ENCODE measurements at places on chromosomes 2 and 18.

DNA sequence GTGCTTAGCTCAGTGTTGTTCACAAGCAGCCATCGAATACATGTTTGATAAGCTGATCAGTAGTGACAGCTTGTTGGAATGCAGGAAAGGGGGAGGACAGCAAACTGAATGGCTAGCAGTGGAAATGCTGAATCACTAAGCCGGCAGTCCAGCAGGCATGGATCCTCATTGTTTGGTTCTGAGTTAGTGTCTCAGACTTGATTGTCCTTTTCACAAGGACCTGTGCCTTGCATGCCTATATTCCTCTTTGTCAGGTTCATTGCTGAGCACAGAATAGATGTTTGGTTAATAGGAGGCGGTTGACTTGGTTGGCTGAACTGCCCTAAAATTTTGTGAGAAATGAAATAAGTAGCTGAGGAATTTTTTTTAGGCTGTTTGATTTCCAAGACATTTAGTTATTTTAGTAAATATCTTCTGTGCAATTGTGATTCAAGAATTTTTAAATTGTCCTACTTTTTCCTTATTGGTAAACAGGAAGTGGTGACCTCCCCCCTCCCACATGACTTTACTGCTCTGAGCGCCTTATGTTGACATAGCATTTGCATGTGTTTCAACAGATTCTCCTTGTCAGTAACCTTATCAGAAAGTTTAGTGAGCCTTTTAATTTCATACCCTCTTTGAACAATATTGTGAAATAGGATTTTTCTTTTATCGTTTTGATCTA, 21.4 kb upstream of the STON1 start:
- DNase-seq = no peak

DNA sequence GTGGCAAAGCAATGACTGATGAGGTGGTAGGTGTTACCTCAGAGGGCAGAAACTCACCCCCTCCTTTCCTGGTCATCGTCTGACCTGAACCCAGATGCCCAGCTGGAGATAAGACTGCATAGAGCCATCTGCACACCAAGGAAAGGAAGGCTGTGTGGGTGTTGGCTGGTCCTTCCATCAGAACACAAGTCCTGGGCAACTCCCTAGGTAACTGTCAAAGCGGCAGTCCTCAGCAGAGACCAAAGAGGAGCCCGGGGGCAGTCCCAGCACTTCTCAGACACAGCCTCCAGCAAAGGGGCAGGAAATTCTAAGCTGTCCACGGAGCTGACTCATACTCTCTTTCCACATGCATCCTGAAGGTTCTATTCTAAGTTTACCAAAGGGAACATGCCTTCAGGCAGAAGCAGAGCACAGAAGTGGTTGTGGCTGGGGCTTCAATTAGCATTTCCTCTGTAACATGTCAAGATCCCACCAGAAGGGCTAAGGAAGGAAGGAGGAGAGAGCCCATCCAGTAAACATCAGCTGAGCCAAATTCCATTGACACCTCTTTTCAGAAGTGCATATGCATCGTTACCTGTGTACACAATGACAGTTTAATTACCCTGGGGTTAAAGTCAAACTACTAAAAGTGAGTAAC, 54.7 kb downstream of the SPRED2 start:
- DNase-seq = no peak

- DNase-seq = no peak
These were observed 2.0 kb upstream of the AMMECR1L start for GRCh38 chr2:127887776-127888130.

GRCh38 chr2:119106301-119106897, 52.2 kb downstream of the C1QL2 start:
- DNase-seq = no peak

DNA sequence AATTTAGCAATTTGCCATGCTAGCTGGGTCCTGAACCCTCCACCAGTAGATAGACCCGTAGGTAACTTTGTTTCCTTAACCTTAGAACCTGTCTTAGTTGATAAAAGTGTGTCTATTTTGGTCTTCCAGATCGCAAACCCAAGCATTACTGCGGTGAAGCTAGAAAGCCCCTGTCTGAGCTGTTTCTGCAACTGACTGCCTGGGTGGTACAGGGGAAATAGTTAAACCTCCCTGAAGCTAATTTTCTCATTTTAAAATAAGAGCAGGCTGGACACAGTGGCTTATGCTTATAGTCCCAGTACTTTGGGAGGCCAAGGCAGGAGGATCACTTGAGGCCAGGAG, 101.7 kb upstream of the MSH2 start:
- DNase-seq = no peak

- no peak for DNase-seq
These were observed 211.0 kb downstream of the PIK3C3 start for GRCh38 chr18:42165922-42166513.

- no peak for DNase-seq
These were observed 9.1 kb downstream of the KLF7 start for GRCh38 chr2:207156451-207157161.

DNA sequence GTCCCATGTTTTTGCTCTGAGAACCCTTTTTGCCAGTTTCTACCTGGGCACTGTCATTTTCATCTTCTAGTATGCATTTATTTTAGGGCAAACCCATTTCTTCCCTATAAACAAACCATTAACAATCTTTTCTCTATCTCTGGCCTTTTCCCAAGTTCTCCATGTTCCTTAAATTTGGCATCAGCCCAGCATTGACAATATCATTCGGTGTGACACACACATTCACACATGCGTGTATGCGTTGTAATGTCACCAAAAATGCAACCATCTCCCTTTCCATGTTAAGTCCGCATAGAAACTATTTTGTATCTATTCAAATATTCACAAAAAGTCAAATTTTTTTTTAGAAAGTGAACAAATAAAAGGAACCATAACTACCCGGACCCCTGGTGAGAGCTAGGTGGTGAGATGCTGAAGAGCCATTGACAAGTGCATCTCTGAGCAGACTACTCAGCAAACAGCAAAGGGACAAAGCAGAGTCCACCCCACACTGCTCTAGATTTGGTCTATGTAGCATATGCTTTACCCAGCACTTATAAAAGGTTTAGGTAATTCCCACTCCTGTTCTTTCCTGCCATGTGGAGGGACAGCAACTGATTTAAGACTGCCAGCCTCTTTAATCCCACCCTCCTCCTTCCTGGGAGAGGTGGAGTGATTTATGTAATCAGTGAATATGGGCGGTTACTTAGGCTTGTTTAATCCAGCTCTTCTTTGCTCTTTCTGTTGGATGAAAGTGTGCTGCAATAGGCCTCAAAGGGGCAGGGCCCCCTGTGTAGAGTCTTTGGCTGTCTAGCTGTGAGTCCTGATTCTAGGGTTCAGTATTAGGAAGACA, 124.1 kb downstream of the METTL8 start:
- DNase-seq = no peak

DNA sequence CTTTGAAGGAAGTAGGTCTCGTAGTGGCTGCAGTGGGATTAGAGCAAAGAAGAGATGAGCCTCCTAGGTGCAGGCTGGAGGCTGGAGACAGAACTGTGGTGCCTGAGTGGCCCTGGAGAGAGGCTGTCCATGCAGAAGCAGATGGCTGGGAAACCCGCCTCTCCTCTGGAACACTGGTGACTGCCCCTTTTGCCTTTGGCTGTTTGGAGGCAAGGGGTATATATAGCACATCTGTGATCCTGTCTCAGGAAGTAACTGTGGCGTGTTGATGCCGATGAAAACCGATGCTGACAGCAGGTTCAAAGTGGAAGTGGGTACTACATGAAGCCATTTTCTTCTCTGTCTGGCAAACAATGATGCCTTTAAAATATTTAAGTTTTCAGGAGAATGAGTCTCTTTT, 43.5 kb downstream of the SLC9A2 start:
- no peak for DNase-seq

DNA sequence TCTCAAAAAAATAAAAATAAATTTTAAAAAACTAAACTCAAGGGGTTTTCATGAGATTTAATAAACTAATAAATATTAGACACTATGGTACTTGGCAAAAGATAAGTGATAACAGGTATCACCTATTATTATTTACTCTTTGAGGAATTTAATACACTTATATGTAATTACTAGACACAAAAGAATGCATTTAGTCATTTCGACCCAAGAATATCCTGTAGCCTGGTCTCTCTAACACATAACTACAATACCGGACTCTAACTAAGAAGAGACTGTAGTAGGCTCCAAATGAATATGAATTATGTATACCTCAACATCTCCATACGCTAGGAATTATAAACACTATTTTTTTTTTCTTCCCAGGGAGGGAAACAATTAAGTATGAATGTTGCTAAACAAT, 850.7 kb downstream of the CPS1 start:
- DNase-seq = no peak

GRCh38 chr2:242051463-242051862, 181.9 kb downstream of the RTP5 start:
- DNase-seq = no peak

- peak; percentile 93 for DNase-seq
These were observed 619 bp upstream of the FAM168B start for GRCh38 chr2:131093696-131094462.

GRCh38 chr2:73642338-73643018, at the start of gene NAT8:
NAT8 (minus strand) TSS chr2:73642422; CDS start chr2:73641628, 794 bp downstream.
- no peak for DNase-seq

DNA sequence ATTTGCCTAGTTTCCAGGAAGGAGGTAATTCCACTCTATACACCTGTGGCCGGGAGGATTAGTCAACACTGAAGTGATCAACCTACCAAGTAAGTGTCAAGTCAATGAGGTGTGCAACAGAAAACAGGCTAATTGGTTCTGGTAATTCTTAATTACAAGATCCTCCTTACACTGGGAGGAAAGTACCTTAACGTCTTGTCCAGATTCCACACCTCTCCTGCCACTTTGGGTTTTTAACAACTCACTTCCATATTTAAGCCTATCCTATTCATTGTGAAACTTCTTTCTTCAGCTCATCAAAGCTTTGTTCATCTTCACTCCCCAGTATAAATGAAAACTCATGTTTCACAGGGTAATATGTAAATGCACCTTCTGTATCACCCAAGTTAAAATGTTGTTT, 22.0 kb upstream of the MAP4K4 start:
- DNase-seq = no peak

DNA sequence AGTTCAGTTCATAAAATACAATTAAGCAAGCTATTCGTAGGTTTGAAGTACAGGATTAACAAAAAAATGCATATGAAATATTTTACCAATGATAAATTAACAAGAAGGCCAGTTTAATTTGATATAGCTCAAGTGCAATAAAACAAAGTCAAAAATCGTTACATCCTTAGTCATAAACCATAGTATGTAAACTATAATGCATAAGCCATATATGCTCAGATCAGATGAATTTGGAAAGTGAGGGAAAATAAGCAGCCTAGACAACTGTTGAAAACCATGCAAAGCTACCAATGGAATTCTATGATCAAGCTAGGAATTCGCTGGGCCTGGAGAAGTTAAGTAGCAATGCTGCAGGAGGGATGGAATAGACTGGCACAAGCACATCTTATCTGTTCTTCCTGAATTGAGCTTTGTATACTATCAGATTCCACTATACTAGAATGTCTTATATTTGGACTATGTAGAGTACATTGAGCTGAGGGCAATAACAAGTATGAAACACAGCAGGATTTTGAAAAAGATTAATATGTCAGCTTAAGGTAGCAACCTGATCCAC, 682.0 kb downstream of the IRS1 start:
- no peak for DNase-seq

DNA sequence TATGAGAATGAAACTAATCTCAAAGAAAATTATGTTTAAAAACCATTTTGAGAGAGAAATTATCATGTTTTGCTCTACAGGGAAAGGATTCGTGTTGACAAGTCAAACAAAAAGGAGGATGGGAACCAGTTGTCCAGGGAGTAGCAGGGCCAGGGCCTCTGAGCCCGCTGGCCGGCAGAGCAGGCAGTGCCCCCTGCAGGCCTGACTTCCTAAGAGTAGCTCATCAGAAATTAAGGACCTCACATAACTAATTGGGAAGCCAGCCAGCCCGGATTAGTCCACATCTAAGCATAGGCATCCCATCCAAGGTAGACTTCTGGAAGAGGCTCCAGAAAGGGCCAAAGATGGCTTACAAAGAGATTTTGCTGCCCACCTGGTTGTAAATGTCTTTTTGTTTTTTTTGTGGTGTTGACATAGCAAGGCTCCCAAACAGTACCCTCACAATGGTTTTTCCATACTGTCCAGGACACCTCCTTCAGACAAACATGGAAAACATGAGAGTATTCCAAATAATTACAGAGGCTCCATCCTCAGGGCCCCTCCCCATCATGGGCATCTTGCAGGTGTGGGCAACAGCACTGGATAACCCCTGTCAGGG, 241.2 kb upstream of the TANK start:
- DNase-seq = peak; percentile 2

DNA sequence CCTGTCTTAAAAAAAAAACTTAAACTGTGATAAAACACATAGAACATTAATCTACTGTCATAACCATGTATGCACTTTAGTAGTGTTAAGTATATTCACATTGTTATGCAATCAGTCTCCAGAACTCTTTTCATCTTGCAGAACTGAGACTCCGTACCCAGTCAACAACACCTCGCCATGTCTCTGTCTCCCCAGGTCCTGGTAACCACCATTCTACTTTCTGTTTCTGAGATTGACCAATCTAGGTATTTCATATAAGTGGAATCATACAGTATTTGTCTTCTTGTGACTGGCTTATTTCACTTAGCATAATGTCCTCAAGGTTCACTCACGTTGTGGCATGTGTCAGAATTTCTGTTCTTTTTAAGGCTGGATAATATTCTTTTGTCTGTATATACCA, 290.8 kb upstream of the CXCR4 start:
- DNase-seq = no peak

GRCh38 chr2:195396479-195396878, 260.5 kb upstream of the SLC39A10 start:
- DNase-seq = no peak

- DNase-seq = no peak
These were observed 787.6 kb upstream of the SALL3 start for GRCh38 chr18:78192054-78192453.

GRCh38 chr2:113187771-113188170, 14.0 kb downstream of the PSD4 start:
- DNase-seq = no peak

GRCh38 chr18:38619129-38619528, 1053.5 kb upstream of the CELF4 start:
- no peak for DNase-seq

DNA sequence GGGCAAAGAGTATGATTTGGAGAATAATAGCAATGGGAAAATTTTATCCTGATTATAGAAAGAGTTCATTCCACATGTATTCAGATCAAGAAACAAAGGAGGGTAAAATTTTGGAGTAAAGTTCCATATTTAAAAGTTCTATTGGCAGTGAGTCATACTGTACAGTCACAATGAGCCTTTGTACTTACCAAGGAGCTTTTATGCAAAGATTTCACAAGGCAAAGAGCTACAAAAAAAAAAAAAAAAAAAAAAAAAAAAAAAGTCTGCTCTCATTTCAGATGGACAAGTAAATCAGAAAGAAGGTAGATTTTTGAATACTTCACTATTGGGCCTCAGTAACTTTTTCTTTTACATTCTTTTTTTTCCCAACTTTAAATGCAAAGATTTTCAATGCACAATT, 1802.2 kb upstream of the PIK3C3 start:
- no peak for DNase-seq

- no peak for DNase-seq
These were observed 205.2 kb upstream of the APCDD1 start for GRCh38 chr18:10249270-10249669.

GRCh38 chr18:57784034-57784800, 18.9 kb downstream of the ATP8B1 start:
- DNase-seq = no peak
